ENCODE measurements at places on chromosomes 11 and 22.

DNA sequence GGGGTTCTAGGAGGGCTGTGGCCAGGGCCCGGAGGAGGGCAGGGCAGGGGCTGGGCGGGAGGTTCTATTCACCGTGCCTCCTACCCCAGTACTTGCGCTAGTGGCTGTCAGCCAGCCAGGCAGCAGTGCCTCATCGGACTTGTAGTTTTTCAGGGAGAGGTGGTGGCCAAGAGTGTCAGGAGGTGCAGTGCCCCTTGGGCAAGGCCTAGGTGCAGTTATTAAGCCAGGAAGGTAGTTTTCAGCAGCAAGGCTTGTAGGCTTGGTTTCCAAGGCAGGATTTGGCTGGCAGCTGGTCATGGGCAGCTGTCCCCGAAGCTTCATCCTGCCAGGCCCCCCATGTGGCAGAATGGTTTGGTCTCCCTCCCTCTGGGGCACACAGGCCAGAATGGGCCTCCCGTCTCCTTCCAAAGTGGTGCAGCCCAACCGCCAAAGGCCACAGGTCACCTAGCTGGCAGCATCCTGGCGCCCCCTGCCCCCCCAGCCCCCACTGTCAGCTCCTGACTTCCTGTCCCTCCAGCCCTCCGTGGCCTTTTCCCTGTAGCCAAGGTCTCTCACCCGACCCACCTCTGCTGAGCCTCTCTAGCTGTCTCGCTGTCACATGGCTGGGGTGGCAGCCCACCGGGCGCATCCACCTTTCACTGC lies 8.5 kb downstream of the CCDC88B start:
- no peaks in the 10 kb centered on the region for H3K4me1 ChIP-seq
- H3K27me3 ChIP-seq: no peaks in the 10 kb centered on the region
- DNase-seq: no peak
- no peak overlapping the region for H3K4me3 ChIP-seq
- no peak overlapping the region for H3K27ac ChIP-seq

DNA sequence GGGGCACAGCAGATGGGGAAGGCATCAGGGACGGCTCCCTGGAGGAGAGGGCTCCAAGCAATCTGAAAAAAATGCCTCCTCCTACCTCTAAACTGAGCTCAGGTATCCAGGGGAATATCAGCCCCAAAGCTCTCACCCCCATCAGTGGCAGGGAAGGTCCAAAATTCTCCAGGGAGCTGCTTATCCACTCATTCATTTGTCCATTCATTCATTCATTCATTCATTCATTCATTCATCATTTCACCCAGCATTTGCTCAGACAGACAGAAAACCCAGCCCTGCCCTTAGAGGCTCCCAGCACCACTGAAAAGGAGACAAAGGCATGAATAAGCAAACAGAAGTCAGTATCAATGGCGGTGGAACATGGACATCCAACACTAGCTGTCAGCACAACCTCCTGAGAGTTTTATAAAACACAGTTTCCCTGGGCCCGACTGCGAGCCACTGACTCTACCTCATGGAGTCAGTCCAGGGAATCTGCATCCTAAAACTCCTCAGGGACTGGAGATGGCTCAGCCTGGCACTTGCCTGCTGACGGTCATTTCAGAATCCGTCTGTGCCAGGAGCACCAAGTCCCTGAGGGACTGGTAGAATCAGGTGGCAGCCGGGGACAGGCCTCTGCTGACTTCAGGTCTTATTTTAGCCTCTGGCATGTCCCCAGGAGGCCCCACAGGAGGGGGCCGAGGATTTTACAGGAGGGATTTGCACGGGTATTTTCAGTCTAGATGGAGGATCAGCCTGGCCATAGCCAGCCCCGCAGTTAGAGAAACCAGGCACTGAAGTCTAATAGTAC lies 164.6 kb downstream of the MN1 start:
- DNase-seq: no peak
- H3K36me3 ChIP-seq: no peaks in the 10 kb centered on the region
- no peak overlapping the region for H3K27ac ChIP-seq
- no peak overlapping the region for H3K4me3 ChIP-seq

GRCh38 chr11:45739866-45740265 lies 65.1 kb upstream of the SLC35C1 start:
- no peaks in the 10 kb centered on the region for H3K36me3 ChIP-seq
- no peak for DNase-seq
- no peak overlapping the region for H3K27ac ChIP-seq

GRCh38 chr11:104564921-104565582 lies 333.2 kb downstream of the CASP12 start:
- no peak for DNase-seq
- no peaks in the 10 kb centered on the region for H3K27me3 ChIP-seq
- H3K4me3 ChIP-seq: no peak overlapping the region
- no peak overlapping the region for H3K27ac ChIP-seq

DNA sequence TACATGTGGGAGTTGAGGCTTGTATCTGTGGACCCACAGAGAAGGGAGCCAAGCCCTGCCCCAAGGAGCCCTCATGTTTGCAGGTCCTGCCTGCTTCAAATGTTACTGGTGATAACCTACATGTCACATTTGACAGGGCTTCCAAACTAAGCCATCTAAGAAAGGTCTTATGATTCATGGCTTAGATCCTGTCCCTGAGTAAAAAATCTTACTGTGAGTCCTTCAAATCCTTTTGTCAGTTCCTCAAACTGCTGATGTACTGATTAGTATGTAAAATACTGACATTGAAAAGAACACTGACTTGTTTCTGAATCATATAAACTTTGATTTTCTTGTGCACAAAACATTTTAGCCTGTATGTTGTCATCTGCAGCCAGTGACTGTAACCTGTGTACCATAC lies 1.0 kb upstream of the PANX1 start:
- no peaks in the 10 kb centered on the region for H3K27me3 ChIP-seq
- peak overlapping the region; percentile 93 for H3K4me3 ChIP-seq
- peak overlapping the region; percentile 88 for H3K27ac ChIP-seq
- no peaks in the 10 kb centered on the region for H3K36me3 ChIP-seq
- DNase-seq: no peak
- peaks cover 43% of the 10 kb centered on the region for H3K4me1 ChIP-seq

- no peak overlapping the region for H3K4me3 ChIP-seq
- DNase-seq: no peak
- H3K27ac ChIP-seq: no peak overlapping the region
- peaks cover 9% of the 10 kb centered on the region for H3K27me3 ChIP-seq
- no peaks in the 10 kb centered on the region for H3K36me3 ChIP-seq
These were observed 48.5 kb downstream of the PAK1 start for GRCh38 chr11:77425346-77425745.

DNA sequence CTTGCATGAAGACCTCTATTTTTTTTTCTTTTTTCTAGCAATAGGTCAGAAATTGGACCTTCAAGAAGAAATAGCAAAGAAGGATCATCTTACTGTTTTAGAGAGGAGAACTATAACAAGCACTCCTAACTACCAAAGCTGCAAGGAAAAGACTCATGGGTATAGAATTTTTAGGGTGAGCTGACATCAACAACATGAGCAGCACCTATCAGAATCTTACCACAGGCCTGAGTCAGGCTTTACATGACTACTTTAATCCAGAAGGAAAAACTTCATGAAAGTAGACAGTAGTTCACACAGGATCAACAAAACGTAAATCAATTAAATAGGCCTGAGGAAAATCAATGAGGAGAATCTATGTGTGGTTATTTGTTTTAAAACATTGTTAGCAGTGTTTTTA lies 130.5 kb downstream of the FAM76B start:
- peak overlapping the region; percentile 39 for H3K4me3 ChIP-seq
- H3K4me1 ChIP-seq: peaks cover 14% of the 10 kb centered on the region
- no peaks in the 10 kb centered on the region for H3K27me3 ChIP-seq
- no peak for DNase-seq
- H3K36me3 ChIP-seq: no peaks in the 10 kb centered on the region

GRCh38 chr11:132528181-132528580 lies 1004.1 kb downstream of the OPCML start:
- no peaks in the 10 kb centered on the region for H3K4me1 ChIP-seq
- H3K27me3 ChIP-seq: no peaks in the 10 kb centered on the region
- H3K4me3 ChIP-seq: no peak overlapping the region
- DNase-seq: no peak
- no peak overlapping the region for H3K27ac ChIP-seq

- no peak for DNase-seq
- peak overlapping the region; percentile 74 for H3K4me3 ChIP-seq
- no peak overlapping the region for H3K27ac ChIP-seq
- H3K36me3 ChIP-seq: no peaks in the 10 kb centered on the region
- H3K27me3 ChIP-seq: no peaks in the 10 kb centered on the region
These were observed 40.8 kb upstream of the PCF11 start for GRCh38 chr11:83116015-83116641.

DNA sequence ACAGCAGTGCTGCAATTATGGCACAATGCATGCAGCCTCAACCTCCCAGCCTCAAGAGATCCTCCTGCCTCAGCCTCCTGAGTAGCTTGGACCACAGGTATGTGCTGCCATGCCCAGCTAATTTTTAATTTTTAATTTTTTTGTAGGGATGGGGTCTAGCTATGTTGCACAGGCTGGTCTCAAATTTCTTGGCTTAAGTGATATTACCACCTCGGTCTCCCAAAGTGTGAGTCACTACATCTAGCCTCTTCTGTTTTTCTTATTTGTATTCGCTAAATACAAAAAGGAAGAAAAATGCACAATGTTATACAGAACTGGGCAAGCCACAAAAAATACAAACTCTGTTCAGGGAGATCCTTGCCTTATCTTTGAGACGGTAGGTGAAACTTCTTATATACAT lies 62.1 kb downstream of the DDI1 start:
- no peaks in the 10 kb centered on the region for H3K36me3 ChIP-seq
- no peak overlapping the region for H3K27ac ChIP-seq
- H3K4me3 ChIP-seq: no peak overlapping the region

DNA sequence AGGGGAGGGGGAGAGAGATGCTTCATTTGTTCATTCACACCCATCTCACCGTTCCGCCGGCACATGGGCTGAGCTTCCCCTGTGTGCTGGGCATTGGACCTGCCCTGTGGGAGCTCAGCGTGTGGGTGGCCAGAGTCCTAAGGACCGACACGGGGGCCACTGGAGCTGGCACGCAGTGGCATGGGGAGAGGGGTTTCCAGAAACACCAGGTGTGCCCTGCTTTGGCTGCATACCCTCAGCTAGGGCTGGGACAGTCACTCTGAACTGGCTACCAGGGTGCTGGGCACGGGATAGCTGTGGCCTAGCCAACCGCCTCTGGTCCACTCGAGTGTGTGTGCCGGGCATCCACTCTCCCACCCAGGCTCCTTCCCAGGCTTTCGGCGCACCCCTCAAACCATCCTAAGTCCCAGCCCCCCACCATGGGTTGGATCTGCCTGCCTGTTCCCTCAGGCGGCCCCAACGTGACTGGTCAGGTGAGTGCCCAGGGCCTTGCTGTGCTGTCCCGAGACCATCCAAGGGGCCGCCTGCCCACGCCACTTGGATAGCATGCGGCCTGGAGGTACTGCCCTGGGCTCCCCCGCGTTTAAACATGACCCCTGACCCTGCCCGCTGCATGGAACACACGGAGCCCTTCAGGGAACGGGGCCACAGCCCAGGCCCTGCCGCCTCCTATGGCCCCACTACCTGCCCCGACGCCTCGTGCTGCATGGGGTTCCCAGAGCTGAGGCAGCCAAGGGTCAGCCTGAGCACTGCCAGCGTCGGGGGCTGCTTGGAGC lies 51.6 kb upstream of the LINC01488 start:
- no peak overlapping the region for H3K27ac ChIP-seq
- H3K4me3 ChIP-seq: no peak overlapping the region
- H3K27me3 ChIP-seq: no peaks in the 10 kb centered on the region
- H3K36me3 ChIP-seq: no peaks in the 10 kb centered on the region

DNA sequence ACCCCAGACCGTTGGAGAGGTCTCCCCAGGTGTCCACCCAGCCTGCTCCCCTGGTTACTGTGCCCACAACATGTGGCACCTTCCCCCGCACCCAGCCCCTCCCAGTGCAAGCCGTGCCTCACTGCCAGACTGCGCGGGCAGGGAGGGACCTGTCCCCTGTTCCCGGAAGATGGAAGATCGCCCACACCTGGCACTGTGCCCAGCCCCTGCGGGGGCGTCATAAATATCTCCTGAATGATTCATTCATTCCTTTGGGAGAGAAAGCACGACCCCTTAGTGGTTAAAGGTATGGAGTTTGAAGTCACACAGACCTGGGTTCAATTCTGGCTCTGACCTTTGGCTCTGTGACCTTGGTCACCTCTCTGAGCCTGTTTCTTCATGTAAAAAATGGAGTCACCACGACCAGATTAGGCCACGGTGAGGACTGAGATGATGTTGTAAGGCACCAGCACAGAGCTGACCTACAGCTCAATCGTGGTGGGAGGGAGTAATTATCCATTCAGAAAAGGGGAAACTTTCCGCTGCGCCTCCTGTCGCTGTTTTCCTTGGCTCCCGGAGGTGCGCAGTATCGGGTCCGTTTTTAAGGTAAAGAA lies 497 bp upstream of the SYT12 start:
- H3K36me3 ChIP-seq: no peaks in the 10 kb centered on the region
- H3K4me3 ChIP-seq: no peak overlapping the region
- peaks cover 8% of the 10 kb centered on the region for H3K27me3 ChIP-seq
- no peak for DNase-seq
- no peak overlapping the region for H3K27ac ChIP-seq
- H3K4me1 ChIP-seq: peaks cover 27% of the 10 kb centered on the region

DNA sequence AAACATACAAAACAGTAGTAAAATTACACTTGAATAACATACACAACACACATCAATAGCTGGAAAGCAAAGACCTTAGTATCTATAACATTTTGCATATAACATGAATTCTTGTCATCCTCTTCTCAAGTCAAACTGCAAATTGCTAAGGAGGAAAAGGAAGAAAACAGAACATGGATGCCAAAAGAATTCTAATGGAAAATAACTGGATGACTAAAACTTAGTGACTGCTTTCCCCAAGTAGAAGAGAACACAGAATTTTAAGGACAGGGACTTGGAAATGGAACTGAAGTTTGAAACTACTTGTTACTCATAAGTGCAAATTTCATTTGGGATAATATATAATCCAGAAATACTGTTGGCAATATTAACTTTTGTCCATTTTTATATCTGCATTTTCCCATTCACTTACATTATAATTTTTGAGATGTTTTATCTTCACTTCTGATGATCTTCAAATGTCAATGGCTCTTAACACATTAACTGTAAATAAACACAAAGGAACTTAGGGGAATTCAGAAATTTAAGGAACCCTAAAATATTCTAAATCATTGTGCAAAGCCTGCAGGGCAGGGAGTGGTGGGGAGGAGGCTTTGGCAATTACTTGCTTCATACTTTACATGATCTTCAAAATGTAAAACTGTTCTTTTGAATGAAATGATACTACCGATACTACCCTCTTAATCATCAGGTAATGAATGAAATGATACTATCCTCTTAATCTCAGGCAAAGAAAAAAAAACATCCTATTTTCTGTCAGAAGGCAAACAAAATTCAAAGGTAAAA lies 9.9 kb downstream of the MTMR2 start:
- no peak overlapping the region for H3K4me3 ChIP-seq
- H3K27me3 ChIP-seq: no peaks in the 10 kb centered on the region
- no peak for DNase-seq
- H3K36me3 ChIP-seq: no peaks in the 10 kb centered on the region

DNA sequence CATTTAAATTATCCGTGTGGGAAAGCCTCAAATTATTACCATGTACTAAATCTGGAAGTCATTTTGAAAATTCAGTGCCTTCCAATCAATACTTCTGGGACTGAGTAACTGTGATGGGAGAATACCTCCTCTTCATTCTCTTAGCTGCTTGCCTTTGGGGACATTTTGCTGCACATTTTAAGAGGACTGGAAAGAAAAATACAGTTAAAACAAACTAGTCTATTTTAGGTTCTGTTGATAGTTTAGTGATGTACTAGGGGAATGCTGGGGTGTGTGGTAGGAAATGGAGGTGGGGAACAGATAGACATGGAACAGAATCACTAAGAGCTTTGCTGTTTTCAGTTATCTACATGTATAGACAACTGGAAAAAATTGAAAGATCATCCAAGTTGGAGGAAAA lies 65.7 kb upstream of the APOA1 start:
- H3K4me3 ChIP-seq: no peak overlapping the region
- H3K27ac ChIP-seq: no peak overlapping the region
- no peak for DNase-seq
- peaks cover 20% of the 10 kb centered on the region for H3K4me1 ChIP-seq
- peaks cover 9% of the 10 kb centered on the region for H3K36me3 ChIP-seq
